ENCODE measurements at places on chromosomes 7 and 10. TPM values are rescaled to one million over a fixed set of nuclear protein-coding genes. Genes with fewer than 3 reads are reported as not detected.

DNA sequence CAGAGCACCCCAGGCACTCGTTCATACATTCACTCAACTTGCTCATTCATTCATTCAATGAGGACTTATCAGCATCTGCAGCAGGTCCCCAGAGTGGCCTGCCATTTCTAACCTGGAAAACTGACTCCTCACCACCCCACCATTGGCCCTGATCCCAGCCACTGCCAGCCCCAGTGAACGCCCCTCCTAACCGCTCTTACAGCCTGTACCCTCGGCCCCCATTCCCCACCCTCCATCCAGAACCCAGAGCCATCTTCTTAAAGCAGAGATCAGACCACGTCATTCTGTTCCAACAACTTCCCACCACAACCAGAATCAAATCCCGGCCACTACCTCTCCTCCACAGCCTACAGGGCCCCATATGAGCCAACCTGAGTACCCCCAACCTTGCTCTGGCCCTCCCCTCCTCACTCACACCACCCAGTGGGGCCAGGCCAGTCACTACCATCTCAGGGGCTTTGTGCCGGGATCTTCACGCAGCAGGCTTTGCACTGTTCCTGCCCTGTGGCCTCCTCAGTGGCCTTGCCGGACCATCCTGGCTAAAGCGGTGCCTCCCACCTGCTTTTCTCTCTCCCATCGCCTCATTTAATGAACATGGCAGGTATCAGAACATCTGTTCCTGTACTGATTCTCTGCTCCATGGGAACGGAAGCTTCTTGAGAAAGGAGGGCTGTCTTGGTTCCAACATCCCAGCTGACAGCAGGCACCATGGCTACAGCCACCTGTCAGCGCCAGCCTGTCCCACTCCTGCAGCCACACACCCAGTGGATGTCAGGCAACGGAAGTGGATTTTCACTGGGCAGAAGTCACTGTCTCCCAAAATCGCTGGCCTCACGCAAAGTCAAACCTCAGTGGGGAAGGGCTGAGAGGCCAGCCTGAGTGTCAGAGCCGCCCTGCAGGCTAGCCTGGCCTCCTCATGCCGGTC lies 45.4 kb downstream of the FAM53B start:
- no peak for DNase-seq

GRCh38 chr10:75107756-75108683 lies 3.4 kb upstream of the SAMD8 start:
- no peak for DNase-seq

- DNase-seq = no peak
These were observed 14.8 kb downstream of the TRPV6 start for GRCh38 chr7:142870566-142871259.

DNA sequence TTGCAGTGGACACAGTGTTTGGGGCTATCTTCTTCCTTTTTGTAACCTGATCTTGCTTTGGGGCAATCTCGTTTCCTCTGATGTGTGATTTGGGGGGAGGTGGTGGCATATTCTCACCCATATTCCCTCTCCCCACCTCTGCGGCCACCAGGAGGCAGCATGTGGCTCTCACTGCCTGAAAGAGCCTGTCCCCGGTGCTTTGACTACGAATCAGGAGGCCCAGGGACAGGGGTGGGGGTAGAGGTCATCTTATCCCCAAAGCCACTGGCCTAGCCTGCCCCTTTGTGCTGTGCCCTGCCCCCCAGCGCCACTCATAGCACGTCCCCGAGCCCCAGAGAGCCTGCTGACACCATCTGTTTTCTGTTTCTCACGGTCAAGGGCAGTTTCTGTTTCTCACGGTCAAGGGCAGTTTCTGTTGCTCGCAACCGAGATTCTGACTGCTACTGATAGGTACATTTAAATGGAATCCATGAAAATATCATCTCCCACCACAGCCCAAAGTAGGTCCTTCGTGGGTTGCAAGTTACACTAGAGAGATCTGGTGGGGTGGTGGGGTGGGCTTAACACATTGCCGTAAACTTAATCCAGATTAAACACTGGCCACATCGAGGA lies 28.2 kb downstream of the PHYH start:
- no peak for DNase-seq

GRCh38 chr10:86632951-86633350 lies 21.4 kb upstream of the OPN4 start:
- DNase-seq = no peak

DNA sequence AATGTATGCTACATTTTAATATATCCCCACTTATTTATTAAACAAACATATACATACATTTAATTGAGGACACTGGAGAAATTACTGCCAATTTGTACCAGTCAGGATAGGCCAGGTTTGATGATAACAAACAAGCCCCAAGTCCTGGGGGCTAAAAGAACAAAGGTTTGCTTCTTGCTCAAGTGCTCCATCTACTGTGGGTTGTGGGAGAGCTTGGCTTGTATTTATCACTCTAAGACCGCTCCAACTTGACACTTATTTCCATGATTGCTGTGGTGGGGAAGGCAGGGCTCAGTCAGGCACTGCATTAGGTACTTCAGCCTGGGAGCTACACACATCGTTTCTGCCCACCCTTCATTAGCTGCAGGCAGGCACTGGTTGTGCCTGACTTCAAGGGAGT lies 136.6 kb upstream of the ZNF32 start:
- DNase-seq = no peak

DNA sequence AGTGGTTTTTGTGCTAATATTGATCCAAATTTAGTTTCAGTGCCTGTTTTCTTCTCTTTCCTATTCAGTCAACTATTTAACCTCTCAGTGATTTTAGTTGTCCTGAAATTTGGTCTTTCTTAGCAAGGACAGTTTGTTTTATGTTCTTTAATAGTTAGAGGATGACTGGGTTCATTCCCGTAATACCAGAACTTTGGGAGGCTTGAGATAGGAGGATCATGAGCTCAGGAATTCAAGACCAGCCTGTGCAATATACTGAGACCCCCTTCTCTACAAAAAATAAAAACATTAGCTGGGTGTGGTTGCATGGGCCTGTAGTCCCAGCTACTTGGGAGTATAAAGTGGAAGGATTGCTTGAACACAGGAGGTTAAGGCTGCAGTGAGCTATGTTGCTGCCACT lies 148.3 kb downstream of the EXOC4 start:
- no peak for DNase-seq

- no peak for DNase-seq
These were observed 12.9 kb downstream of the PON2 start for GRCh38 chr7:95421847-95422444.

DNA sequence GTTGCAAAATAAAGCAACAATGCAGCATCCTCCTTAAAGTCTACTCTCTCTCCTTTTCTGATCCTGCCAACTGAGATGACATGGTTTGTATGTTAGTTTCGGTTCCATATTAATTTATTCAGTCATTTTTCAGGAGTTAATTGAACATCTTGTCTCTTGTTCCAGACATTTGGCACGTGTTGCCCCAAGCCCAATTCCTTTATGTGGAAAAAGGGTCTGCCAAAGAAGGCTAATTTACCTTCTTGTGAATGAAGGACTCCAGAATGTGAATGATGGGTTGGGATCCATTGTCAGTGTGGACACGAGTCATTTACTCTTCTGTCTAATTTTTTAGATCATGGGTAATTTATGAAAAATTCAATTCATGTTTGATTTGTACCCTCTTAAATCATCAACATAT lies 350.9 kb upstream of the LRGUK start:
- no peak for DNase-seq

GRCh38 chr10:120328647-120329046 lies 128.4 kb upstream of the PLPP4 start:
- DNase-seq = no peak

GRCh38 chr10:43257347-43258210 lies 9.3 kb downstream of the RASGEF1A start:
- no peak for DNase-seq

DNA sequence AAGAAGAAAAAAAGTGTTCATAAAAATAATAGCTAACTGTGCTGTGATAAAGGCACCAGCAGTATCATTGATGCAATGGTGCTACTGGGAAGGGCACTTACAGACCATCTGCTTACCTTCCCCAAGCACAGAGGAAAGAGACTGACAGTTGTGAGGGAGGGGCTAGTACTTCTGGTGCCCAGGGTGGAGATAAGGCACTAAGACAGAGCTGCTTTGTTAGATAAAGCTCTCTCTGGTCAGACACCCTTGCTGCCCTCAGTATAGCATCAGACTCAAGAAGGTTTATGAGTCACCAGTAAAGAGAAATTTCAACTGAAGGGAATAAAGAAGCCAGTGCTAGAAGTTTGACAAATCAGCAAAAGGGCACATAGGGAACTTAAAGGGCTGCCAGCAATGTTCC lies 325.6 kb downstream of the HPSE2 start:
- no peak for DNase-seq

Gene ASB4
- total RNA-seq = not detected

Gene NODAL
- not detected for total RNA-seq

Gene CC2D2B
- total RNA-seq = 0.52 TPM

Gene NKX2-3
- not detected for total RNA-seq

Gene POLR2J3
- 4.8 TPM for total RNA-seq

Gene CUBN
- total RNA-seq = under 0.01 TPM

Gene CYP3A7
- total RNA-seq = 0.12 TPM

Measured in epithelial cell of proximal tubule (primary cell).